ENCODE measurements at places on chromosomes 13 and 19.

DNA sequence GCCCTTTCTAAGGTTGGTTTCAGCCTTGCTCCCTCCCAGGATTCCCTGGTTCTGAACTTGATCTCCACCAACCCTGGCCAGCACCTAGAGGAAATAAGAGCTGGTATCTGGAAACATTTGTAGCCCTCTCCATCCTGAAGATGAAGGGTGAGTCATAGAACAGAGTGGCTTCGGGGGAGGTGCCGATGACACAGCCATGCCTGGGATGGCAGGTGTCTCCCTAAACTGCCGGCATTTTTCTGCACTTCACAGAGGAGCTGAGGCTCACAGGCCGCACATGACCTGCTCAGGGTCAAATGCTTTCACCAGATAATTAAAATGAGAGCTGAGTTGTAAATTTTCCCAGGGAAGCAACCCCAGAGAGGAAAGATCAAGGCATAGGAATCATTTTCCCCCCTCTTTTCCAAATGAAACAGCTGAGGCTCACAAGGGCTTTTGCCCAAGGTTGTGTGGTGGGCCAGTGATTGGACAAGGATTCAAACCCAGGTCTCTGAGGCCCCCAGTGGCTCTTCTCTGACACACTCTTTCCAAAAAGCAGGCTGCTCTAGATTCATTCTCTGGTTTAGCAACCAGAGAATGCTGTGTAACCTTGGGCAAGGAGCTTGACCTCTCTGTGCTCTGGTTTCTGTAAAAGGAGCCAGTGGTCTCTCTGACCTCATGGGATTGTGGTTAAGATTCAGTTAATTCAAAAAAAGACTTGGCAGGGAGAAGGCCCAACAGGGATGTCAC is 1.2 kb upstream of the SLC25A42 start:
- no peak for DNase-seq

- DNase-seq: no peak
Observed at GRCh38 chr19:12785431-12786031, 5.8 kb upstream of the JUNB start.

DNA sequence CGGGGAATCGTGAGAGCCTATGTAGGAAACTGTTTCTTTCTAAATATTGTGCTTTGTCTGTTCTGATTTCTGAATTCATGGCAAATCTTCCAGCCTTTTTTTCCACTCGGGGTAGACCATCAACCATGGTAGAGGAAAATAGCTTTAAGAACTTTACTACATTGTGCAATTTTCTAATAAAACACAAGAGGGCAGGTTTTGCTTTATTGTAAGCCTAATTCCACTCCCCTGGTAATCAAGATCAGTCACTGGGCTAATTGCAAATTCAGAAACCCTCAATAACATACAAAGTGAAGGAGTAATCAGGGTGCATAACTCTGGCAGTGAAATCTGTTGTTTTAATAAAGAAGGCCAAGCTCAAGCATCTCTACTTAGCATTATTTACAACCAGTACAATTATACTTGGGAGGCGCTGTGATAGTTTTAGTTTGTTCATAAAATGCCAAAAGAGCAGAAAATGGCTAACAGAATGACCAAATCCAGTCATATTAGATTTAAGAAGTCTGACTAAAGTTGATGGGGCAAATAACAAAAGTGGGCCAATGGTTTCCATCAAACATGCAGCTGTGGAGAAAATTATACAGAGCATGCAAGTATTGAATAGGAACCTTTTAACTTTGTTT is 43.8 kb downstream of the DCT start:
- no peak for DNase-seq

DNA sequence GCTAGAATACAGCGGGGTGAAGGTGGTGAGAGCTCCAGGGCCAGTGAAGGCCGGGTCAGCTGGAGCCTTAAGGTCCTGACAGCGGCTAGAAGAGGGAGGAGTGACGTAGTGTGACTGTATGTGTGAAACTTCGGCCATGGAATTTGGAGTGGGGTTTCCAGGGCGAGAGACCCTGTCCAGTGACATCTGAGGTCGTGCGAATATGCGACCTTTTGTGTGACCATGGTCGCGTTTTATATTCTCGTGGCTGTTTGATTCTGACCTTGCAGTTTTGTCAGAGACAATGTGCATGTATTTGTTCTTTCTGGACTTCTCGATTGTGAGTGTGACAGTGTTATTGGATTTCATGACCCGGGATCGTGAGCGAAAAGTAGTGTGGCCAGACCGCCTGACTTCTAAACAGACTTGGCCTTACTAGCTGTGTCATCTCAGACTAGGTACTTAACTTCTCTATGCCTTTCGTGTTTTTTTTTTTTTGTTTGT is 405 bp upstream of the ZNF569 start:
- DNase-seq: no peak

GRCh38 chr13:42569576-42570344 is 4.2 kb upstream of the TNFSF11 start:
- DNase-seq: no peak

- DNase-seq: no peak
Observed at GRCh38 chr19:29532956-29533355, 7.2 kb downstream of the VSTM2B start.

- DNase-seq: no peak
Observed at GRCh38 chr13:112657850-112658445, 31.9 kb upstream of the ATP11A start.
